KG1 (cell line): ENCODE measurements at places on chromosomes 11 and 22.

GRCh38 chr11:128305588-128305987 is 281.8 kb downstream of the ETS1 start:
- DNase-seq = no peak

GRCh38 chr22:36577019-36577418 is 48.1 kb upstream of the EIF3D start:
- DNase-seq = no peak

DNA sequence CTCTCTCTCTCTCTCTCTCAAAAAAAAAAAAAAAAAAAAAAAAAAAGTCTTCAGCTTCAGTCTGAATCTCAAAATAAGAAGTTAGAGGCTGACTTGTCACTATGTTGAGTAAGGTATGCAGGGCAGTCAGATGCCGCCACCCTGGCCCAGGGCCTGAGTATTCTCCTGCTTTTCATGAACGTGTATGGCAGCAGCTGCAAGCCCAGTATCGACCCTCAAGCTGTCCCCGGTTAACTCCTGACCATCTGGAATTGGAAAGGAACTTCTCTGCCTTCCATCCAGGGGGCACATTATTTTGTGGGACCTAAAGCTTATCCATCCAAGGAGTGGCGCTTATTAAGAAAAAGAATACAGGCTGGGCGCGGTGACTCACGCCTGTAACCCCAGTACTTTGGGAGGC is 11.4 kb downstream of the MRGPRD start:
- no peak for DNase-seq

- DNase-seq = no peak
These were observed 9.5 kb upstream of the ADA2 start for GRCh38 chr22:17228725-17229126.

DNA sequence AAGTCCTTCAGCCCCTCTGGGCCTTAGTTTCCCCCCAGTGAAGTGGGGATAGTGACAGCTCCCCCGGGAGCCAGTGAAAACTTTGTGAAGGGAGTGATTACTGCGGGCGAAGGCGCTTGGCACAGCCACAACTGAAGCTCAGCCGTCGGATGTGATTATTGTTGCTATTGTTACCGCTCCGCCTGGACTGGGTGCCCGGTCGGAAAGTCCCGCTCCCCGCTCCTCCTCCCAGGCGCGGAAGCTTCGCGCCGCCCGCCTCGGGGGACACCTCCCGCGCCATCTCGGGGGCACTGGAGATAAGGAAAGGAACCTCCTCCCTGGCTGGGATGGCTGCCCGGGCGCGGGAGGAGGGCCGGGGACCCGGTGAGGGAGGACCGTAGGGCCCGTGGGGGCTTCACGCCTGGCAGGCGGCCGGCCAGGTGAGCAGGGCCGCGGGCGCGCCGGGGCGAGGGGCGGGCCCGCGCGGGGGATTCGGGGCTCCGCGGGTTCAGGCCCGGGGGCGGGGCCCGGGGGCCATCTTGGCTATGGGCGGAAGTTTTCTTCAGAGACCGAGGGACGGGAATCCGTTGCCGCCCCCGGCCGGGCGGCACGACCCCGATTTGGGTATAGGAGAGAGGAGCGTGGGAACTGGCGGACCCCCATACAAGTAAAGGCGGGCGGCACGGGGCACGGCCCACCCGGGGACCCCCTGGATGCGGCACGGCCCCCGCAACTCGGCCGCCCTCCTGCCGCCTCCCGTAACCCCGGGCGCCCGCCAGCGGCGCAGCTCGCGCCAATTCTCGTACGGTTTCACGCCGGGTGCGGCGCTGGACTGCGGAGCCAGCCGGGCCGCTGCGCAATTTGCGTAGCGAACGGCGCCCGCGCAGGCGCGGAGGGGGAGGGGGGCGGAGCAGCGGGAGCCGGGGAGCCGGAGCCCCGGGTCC is at the start of gene GPR137:
GPR137 (plus strand) TSS at position 887 of the 923 bp plus-strand sequence. CDS start 677 bp downstream, outside the sequence.
- DNase-seq = peak; percentile 99

- DNase-seq = no peak
These were observed 47.3 kb upstream of the SLC5A1 start for GRCh38 chr22:31995807-31996206.

GRCh38 chr11:111439901-111440300 is 60.8 kb upstream of the POU2AF1 start:
- no peak for DNase-seq

GRCh38 chr11:2210366-2211112 is 38.9 kb upstream of the TH start:
- DNase-seq = no peak

DNA sequence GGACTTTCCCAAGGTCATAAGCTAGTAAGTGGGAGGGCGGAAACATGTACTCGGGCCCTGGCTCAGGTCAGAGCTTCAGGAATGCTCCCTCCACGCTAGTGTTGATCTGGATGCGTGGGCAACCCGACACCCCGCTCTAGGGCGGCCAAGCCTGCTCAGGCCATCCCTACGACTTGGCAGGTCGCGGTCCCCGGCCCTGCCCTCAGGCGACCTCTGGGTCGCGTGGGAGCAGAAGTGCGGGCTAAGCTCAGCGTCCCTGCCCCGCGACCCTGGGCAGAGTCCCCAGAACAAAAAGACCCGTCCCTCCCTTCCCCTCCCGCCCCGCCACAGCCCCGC is 781 bp upstream of the TEF start:
- DNase-seq = no peak

GRCh38 chr11:57322256-57323166 is 2.2 kb downstream of the TNKS1BP1 start:
- no peak for DNase-seq
